ENCODE measurements at places on chromosomes 12 and 14.
A peak's percentile ranks its signal among the peaks of the same experiment; 100 is the strongest.

- DNase-seq = peak; percentile 10
These were observed 82.2 kb downstream of the PAPOLA start for GRCh38 chr14:96584199-96584906.

GRCh38 chr12:49298160-49298559 is 3.2 kb downstream of the PRPH start:
- no peak for DNase-seq

- DNase-seq = no peak
These were observed 10.5 kb upstream of the SCARB1 start for GRCh38 chr12:124874188-124874587.

DNA sequence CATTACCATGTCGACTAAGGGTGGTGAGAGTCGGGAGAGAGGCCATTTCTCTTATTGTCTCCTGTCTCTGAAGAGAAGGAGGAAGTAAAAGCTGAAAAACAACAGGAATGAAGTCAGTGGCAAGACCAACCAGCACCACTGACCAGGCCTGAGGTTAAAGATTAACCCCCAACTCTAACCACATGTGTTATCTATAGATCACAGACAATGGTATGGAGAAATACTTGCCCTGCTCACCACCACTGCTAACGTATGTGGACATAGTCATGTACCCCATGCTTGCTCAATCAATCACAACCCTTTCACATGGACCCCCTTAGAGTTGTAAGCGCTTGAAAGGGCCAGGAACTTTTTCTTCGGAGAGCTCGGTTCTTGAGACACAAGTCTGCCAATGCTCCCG is 690.9 kb upstream of the LMO3 start:
- no peak for DNase-seq

- no peak for DNase-seq
These were observed 239.1 kb downstream of the DIO2 start for GRCh38 chr14:79972230-79972629.

- DNase-seq = no peak
These were observed 167.3 kb downstream of the DACT1 start for GRCh38 chr14:58805057-58805456.

GRCh38 chr14:61429316-61429715 is 107.9 kb downstream of the PRKCH start:
- DNase-seq = no peak

DNA sequence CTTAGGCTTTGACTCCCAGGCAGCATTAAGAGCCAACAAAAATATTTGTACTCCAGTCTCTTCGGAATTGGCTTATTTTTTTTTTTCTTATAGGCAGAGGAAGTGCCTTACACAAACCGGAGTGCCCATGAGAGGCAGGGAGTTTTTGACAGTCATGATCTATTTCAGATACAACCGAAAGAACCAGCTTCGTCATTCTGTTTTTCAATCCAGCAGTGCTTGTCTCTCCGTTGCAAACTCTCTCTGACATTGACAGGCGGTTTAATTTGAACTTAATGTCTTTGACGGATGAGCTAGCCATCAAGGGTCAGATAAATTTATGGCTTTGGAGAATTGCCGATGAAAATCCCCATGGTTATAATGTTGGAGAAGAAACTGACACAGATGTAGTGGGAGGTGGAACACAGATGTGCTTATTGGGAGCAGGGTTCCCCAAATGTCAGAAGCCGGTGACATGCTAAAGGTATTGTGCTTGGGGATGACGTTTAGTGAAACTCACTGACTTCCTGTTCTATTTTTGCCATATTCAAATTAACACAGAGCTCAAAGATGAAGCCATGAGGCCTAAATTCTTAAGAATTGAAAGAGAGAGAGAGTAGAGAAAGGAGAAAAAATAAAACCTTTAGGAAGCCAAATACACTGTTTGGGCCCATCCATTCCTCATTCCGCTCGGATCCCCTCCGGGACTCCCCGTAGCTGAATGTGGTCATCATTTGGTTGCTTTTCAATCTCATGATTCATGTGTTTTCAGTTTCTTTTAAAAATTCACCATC is 59.7 kb downstream of the PLXNC1 start:
- peak; percentile 64 for DNase-seq

GRCh38 chr14:102096569-102097188 is 9.8 kb upstream of the HSP90AA1 start:
- DNase-seq = peak; percentile 74

DNA sequence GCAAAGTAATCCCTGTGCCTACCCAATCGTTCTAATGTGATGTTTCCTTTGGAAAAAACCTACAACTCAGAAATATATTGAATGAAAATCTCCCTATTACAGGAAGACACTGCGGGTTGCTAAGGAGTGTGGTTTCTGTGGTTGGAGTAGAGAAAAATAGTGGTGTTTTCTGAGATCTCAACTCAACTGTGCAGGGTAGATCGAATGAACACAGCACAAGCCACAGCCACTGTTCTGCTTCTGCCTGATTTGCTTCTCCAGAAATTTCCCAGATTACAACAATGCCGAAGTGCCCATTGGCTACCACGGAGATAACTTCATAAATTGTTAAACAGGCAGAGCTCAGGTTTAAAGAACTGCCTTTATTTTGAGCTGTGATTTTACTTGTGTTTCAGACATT is 480.4 kb downstream of the DIO2 start:
- no peak for DNase-seq
